ENCODE measurements at places on chromosomes 2 and 18.

GRCh38 chr2:217193431-217194340 lies 333.8 kb upstream of the TNP1 start:
- DNase-seq: no peak

DNA sequence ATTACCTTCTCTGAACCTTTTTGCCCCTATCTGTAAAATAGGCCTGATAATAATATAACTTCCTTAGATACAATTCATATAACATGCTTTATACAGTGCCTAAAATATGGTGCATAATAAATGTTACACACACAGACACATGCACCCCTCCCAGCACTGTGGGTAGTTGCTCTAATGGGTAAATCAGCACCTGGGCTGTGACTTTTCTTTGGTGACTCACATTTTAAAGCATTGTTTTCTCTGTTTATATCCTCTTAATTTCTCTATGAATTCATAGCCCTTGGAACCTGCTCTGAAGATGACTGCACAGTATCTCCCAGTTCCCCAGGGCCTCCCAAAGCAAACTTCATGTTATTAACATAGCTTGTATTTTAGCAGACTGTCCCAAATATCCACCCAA lies 248.2 kb upstream of the TNP1 start:
- no peak for DNase-seq

DNA sequence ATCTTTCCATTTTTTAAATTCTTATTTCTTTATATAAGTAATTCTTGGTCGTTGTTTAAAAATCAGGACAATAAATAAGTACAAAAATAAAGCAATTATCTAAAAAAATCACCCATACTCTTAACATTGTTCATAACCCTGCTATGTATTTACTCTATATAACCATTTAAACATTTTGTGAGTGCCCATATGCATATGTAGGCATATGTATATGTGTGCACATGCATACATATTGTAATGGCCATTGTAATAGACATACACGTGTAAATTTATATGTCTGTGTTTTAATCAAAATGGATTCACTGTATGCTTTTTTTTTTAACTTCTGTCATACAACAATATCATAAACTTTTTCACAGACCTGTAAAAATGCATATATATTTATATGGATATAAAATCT lies 25.6 kb downstream of the DNAJC10 start:
- DNase-seq: no peak

- DNase-seq: peak; percentile 87
These were observed 59.1 kb upstream of the RTN4 start for GRCh38 chr2:55109219-55109891.

GRCh38 chr2:186639939-186640338 lies 50.1 kb downstream of the ITGAV start:
- no peak for DNase-seq

DNA sequence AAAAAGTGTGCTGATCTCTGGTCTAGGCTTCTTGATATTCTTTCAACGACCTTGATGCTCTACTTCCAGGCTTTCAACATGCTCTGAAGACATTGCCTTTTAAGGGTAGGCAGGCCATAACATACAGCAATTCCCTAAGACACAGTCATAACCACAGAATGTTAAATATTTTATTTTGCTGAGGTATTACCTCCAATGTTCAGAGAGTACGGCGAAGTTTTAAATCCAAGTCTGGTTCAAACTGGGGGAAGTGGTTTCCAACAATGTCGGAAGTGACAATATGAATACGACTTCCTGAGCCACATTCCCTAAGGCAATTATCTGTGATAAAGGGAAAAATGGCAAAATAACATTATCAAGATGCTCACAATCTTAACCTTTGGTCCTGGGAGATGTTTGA lies 1077.9 kb upstream of the PIK3C3 start:
- DNase-seq: peak; percentile 99
